ENCODE measurements at places on chromosomes 3 and 15. TPM values are rescaled to one million over a fixed set of nuclear protein-coding genes. Genes with fewer than 3 reads are reported as not detected.
A peak's percentile ranks its signal among the peaks of the same experiment; 100 is the strongest.

DNA sequence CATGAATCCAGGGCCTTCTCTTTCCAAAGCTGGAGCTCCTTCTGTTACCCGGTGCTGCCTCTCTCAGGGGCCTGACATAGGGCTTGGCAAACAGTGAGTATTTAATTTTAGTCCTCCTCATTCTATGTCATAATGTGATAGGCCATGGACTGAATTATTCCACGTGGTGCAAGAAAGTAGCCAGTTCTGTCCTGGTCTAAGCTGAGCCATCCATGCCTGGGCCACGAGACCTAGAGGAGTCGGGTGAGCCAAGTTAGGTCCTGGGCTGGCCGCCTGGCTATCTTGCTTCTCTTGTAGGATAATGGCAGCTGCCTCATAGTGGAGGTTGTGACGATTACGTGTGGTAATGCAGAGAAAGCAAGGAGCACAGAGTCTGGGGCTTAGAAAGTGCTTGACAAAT, 170.6 kb downstream of the FAM43A start:
- no peak for DNase-seq

GRCh38 chr3:107235193-107235927, 141.9 kb upstream of the CCDC54 start:
- no peak for DNase-seq

IGDCC3 gene
- total RNA-seq: not detected

DNA sequence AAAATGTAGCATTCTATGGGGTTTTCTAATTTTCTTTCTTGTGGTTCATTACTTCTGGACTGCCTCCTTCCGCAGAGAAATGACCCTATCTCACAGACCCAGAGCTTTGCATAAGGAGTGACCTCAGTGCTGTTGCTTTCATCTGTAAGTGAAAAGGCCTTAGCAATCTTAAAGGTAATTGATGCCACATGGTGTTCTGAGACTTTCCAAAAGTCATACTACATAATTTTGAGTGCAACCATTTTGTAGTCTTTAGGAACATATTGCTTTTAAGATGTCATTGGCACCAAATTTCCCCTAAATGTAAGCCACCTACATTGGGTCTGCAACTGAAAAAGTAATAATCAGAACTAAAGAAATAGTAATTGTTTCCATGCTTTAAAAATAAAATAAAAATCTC, 9.2 kb upstream of the HHLA2 start:
- no peak for DNase-seq

TEX55 gene
- total RNA-seq: 0.33 TPM

GRCh38 chr3:30659270-30660130, 53.1 kb downstream of the TGFBR2 start:
- peak; percentile 97 for DNase-seq

PLAAT1 gene
- total RNA-seq: not detected

DNA sequence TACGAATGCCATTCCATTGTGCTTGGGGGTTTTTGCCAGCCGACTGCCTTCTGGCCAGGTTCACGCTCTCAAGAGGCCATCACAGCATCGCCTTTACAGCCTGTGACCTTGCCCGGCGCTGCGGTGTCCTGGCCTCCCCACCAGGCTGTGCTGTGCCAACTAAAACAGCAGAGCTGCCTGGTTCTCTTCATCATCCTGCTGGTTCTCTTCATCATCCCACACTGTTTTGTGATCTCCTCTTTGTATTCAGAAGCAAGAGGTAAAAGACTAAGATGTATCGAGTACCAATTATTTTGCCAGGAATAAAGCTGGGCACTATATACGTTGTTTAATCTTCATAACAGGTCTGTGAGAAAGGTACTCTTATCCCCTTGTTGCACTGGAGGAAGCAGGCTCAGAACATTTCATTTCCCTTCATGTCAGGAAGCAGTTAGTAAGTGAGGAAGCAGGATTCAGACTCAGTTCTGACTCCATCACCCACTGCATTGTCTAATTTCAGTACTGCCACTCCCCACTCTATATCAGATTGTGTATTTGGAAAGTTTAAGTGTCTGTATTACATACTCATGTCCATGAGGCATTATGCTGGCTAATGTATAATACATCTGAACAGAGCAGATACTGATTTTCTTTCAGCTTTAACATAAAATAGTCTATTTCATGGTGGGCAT, 92.7 kb downstream of the LRRC28 start:
- DNase-seq: no peak

SCAANT1 gene
- not detected for total RNA-seq
